ENCODE measurements at places on chromosomes 13 and 19.

- DNase-seq, result no peak
Measured at GRCh38 chr13:85659493-85659892, 139.7 kb downstream of the SLITRK6 start.

DNA sequence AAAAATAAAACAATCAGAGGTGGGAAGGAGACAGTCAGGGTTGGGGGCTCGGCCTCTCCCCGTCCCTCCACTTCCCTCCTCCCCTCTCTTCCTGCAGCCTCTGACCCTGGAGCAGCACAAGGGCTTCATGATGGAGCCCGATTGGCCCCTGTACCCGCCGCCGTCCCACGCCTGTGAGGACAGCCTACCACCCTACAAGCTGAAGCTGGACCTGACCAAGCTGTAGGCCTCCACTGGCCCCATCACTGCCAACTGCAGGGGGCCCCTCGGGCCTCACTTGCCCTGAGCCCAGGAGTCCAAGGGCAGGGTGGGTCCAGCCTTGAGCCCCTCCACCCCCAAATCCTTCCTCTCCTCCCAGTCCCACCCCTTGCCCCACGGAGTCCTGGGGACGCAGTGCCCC lies 7.6 kb downstream of the TMEM59L start:
- DNase-seq, result no peak

- no peak for DNase-seq
Measured at GRCh38 chr13:51920267-51920666, 58.5 kb downstream of the CCDC70 start.

DNA sequence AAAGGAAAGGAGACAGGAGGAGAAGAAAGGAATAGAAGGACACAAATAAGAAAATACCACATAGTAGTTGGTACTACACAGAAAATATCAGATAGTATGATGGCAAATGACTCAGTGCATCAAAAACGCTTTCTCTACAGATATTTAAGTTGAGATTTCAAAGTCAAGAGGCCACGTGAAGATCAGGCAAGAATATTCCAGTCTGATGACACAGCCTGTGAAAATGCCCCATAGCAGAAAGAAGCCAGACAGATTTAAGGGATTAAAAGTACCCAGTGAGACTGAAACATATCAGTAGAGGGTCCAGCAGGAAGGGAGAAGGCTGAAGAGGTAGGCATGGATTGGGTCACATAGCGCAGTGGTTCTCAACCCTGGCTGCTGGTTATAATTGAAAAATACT lies 113.7 kb downstream of the VWA8 start:
- no peak for DNase-seq

- no peak for DNase-seq
Measured at GRCh38 chr19:37980419-37981170, 73.6 kb downstream of the SIPA1L3 start.

DNA sequence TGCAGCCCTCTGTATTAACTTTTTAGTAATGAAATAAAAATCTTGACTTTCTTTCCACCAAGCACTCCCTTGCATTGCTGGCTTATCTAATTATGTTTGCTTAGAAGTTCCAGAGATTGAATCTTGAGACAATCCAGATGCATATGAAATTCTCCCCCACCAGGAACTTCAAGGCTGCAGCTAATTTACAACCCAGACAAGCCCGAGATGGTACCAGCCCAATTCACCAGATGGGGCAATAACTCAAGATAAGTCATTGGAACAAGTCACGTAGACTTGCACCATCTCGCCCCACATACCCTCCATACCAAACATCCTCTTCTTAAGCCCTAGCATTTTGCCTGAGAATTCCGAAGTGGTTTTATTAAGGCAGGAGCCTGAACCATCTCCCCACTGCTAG lies 29.0 kb downstream of the UTP14C start:
- no peak for DNase-seq

DNA sequence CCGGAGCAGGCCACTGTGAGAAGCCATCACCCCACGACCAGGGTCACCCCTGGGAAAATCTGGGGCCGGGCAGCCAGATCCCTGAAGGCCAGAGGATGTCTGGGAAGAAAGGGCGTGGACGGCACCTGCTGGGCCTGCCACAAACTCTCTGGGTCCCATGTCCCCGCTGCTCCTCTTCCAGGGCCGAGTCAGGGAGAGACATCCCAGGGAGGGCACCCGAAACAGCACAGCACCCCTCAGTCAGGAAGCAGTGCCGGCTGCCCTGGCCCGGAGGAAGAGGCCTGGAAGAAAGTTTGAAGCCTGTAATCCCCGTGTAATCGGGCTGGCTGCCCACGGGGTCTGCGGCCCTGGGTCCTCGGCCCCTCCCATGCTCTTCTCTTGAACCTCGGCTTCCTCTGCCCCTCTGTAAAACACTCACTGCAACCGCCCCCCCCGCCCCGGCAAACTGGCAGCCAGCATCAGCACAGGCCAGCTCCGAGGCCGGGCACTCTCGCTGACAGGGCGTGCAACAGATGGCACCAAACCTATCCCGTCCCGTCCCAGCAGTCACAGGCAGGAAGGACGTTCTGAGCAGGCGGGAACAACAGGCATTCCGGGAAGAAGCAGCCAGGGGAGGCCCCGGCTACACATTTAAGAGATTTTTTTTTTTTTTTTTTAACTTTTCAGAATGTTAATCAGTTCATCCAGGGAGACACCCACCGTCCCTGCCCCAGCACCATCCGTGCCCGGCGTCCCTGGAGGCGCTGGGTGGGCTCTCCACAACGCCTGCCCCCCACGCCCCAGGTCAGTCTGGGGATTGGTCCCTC lies 1.5 kb downstream of the SBNO2 start:
- DNase-seq, result no peak

DNA sequence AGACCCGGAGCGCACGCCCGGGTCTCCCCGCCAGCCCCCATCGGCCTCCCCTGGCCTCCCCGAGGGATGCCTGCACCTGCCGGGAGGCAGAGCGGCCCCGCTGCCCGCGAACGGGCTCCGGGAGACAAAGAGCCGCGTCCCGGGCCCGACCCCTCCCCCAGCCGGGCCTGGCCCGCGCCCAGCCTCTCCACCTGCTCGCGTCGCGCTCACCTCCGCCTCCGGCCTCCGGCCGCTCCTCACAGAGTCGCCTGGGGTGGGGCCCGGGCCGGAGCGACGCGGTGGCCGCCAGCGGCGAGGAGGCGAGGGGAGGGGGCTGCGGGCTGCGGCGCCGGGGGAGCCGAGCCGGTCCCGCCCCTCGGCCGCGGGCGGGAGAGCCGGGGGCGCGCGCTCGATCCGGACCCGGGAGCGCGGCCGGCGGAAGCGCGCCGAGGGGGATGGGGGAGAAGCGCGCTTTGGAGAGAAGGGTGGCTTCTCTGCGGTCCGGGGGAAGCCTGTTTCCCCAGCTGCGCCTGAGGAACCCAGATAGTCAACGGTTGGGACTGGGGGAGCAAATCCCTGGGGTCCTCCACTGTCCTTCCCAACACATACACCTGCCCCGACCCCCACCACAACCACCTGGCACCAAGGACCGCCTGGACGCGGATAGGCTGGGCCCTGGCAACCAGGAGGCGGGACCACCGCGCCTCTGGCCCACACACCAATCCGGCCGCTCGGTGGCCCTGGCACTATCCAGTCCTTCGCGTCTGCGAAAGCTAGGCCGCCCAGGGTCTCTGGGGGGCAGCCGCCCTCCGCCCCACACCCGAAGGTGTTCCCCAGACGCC lies at the start of gene PRR36:
Gene PRR36 (minus strand): TSS at position 315 of the 821 bp plus-strand sequence. CDS start 701 bp downstream, outside the sequence.
- DNase-seq, result no peak

Measured in activated gamma-delta T cell treated with anti-CD3 and anti-CD28 coated beads, Interleukin-2, amount 50 U/mL, for 16 hours (primary cell).